ENCODE measurements at places on chromosomes 13 and 19. TPM values are rescaled to one million over a fixed set of nuclear protein-coding genes. Genes with fewer than 3 reads are reported as not detected.

Gene ADGRE3
- not detected for total RNA-seq

Gene TEX26
- total RNA-seq: not detected

Gene DACH1
- total RNA-seq: not detected

Gene PNMA8A
- 3.2 TPM for total RNA-seq
